OCI-LY7 (cell line): ENCODE measurements at places on chromosomes 5 and 9.
A peak's percentile ranks its signal among the peaks of the same experiment; 100 is the strongest.

- peak; percentile 70 for DNase-seq
Observed at GRCh38 chr9:136544964-136545691, 720 bp downstream of the NOTCH1 start.

- DNase-seq: no peak
Observed at GRCh38 chr5:133141746-133142145, 89.9 kb downstream of the HSPA4 start.

DNA sequence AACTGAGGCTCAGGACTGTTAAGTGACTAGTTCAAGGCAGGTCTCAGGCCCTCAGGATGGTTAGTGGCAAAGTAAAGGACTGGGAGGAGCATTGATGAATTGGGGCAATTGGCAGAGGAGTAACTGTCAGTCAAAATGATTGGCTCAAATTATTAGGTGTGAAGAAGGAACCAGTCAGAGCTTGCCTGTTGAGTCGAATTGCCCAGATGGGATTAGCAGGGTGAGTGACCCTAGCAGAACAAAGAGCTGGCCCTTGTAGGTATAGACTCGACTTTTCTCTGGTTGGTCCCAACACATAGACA is 2.6 kb upstream of the NSD1 start:
- DNase-seq: no peak

- DNase-seq: no peak
Observed at GRCh38 chr5:31573494-31574142, 41.5 kb downstream of the C5orf22 start.

GRCh38 chr9:132671620-132672412 is 1.6 kb downstream of the GTF3C4 start:
- DNase-seq: no peak

- DNase-seq: no peak
Observed at GRCh38 chr5:77250021-77250420, 39.5 kb downstream of the PDE8B start.

DNA sequence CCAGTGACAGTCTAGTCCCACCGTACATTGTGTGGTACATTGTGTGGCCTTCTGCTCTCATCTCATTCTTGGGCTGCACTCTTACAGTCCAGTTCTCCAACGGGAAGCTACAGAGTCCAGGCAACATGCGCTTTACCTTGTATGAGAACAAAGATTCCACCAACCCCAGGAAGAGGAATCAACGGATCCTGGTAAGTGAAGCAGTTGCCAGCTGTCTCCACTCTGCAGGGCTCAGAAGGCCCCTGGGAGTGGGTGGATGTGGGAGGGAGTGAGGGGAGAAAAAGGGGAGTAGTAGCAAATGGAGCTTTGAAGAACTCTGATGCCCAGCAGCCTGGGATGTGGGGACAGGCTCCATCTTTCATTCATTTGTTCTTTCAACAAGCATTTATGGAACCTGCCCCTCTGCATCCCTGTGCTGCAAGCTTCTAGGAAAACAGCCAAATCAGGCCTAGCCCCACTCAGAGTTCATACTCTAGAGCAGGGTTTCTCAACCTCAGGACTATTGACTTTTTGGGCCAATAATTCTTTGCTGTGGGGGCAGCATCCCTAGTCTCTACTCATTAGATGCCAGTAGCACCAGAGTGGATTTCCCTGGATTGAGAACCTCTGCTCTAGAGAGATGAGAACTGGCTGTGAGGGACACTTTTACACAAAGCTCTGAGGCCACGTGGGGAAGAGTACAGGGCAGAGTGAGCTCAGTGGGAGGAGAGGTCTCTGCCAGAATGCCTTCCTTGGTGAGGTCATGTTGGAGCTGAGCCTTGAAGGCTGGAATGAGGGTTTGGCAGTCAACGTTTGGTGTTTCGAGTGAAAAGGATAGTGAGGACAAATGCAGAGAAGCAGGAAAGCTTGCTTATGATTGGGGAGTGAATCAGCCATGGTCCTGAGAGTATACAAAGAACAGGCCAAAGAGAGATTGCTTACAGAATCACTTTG is 1.1 kb downstream of the POLR1E start:
- DNase-seq: no peak

DNA sequence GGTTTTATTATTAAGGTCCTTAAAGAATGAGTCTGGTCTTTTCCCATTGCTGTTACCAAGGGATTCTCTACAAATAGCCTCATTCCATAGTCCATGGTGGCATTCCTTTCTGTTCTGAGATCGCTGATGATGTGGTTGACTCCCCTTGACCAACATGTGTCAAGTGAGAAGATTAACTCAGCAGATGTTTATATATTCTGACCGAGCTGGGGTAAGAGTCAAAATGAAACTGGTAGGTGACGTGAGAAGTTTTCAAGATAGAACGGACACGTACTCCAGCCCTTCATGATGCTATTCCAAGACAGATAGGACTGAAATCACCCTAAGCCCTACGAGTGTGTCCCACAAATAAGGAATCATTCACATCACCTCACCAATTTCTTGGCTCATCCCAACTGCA is 155.5 kb upstream of the WWC1 start:
- DNase-seq: no peak

DNA sequence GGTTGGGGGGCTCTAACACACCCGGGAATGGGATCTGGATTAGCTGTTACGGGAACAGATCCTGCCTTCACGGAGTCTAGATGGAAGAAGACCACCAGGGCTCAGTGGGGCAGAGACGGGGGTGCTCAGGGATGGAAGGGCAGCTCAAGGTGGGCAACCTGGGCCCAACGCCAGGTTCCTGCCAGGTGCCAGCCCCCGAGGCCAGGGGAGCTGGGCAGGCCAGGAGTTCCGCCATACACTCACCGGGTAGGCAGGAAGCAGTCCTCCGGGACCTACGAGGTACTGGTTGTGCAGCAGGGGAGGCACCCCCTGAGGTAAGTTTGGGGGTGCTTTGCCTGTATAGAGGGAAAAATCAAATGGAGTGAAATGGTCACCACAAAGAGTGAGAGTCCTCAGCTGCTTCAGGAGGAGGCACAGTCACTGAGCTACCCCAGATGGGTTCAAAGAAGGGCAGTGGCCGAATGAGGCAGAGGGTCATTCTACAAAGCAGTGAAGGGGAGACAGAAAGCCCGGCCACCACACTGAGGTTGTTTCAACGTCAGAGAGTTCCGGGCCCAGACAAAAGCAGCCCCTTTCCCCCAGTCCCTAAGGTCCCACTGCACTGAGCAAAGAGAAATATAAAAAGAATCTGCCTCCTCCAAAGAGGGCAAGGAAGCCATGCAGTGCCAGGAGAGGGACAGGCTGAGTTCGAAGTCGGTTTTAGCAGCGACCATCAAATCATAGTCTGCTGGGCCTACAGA is 110.0 kb downstream of the UBE2R2 start:
- DNase-seq: no peak

DNA sequence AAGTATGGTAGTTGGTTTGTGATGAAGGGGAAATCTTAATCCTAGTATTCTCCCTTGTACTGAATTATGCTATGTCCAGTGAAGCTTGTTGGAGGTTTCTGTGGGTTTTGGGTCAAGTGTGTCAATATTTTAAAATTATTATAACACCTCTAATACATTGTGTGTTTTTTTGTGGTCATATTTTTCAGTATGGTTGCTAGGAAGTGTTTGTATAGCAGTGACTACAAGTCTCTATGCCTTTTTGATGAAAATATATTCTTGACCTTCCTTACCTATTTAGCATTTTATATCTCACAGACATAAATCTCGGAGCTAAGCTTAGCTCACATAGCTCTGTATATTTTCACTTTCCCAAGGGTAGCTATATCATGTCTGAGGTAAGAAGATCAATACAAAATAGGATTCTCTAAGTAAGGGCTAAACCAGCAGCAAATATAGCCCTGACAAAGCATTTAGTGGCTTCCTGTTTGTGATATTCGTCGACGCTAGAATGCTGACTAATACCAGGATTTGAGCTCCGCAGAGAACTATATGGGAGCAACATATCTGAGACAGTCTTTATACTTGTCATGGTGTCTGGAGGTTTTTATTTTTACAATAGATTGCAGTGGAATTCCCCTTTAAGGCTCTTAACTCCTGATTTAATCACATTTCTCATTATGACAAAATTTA is 82.3 kb downstream of the MACIR start:
- DNase-seq: no peak

DNA sequence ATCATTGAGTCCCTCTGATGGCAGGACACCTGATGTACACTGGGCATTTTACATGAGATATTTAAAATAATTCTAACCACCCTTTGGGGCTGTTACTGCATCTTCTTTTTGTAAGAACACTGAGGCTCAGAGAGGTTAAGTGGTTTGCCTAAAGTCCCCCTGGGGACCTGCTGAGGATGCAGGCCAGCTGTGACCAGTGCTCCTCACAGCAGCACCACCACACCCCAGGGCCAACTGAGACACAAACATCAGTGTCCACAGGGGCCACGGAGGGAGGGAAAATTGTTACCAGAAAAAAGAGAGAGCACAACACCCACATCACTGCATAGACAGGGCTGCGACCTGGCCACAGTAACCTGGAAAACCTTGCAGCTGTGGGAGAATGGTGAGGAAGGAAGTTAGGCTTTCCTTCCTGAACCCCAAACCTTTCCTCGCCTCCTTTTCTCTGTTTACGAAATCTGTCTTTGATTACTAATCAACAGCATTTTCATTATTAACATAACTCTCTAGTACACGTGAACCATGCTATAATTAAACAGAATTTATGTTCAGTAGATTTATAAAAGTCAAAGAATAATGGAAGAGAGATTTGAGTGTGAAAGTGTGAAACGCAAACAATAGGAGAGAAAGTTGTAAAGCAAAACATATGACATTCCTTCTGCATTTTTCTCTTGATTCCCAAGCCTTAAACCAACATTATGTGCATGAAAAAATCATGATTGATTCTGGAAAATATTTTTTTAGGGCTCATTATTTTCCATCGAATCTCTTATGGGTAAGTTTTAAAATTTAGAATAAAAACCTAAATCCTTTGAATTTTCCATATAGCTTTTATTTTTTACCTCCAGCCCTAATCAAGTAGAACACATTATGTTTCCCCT is 228.1 kb upstream of the DAPK1 start:
- DNase-seq: no peak

DNA sequence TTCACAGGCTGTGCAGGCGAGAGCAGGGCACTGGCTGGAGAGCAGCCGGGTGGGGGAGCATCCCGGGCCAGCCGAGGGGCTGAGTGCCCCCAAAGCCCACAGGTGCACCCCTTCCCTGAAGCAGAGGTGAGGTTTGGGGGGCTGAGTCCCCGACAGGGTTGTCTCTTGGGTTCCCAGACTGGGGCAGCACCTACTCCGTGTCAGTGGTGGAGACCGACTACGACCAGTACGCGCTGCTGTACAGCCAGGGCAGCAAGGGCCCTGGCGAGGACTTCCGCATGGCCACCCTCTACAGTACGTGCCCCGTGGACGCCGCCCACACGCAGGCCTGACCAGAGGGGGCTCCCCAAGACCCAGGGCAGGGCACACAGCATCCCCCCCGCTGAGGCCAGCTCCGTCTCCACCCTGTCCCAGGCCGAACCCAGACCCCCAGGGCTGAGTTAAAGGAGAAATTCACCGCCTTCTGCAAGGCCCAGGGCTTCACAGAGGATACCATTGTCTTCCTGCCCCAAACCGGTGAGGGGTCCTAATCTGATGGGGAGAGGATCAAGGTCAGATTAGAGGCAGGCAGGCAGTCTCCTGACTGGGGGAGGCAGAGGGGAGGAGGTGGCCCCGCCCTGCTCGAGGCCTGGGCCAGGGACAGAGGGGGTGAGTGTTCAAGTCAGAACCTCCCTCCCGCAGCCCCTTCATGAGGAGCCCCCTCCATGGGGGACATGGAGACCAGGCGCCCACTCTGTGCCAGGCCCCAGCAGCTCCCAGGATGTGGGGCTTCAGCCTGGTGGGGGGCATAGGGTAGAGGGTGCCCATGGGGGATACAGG is 2.7 kb downstream of the PTGDS start:
- no peak for DNase-seq

DNA sequence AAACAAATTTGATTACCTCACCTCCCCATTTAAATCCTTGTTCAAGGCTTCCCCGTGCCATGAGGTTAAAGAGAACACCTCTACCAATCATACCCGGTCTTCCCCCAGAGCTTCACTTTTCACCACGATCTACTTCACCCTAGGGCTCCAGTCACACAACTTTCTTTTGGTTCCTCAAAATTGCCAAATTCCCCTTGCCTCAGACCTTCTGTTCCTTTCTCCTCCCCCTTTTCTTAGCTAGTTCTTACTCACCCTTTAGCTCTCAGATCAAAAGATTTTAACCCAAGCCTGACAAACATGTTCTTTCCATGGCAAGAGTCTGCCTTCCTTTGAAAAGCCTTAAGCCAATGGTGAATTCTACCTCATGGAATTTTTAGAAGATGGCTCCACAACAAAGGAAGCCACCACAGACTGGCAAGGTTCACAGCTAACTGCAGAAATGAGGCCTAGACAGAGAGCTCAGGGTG is 56.7 kb downstream of the MAPKAP1 start:
- DNase-seq: peak; percentile 11

GRCh38 chr9:88811511-88811910 is 179.8 kb upstream of the S1PR3 start:
- DNase-seq: no peak

- DNase-seq: peak; percentile 56
Observed at GRCh38 chr9:92706218-92706940, 36.4 kb upstream of the IPPK start.

GRCh38 chr5:143025971-143026370 is 255.8 kb downstream of the ARHGAP26 start:
- DNase-seq: no peak

DNA sequence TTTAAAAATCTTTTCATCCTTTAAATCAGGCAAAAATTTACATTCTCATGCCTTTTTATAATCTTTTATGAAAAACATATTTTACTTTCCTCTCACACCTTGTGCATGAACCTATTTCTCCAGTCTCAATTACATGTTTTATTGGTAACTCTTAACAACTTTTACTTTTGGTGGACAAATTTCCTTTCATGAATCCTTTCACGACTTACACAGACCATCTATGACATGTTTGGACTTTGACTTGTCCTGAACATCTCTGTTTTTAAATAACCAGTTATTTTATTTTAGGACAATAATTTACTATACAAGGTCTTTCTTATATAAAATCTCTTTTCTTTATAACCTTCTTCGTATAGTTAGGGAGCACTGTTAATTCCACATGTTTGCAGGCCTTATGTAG is 26.5 kb upstream of the MTMR12 start:
- DNase-seq: peak; percentile 72

DNA sequence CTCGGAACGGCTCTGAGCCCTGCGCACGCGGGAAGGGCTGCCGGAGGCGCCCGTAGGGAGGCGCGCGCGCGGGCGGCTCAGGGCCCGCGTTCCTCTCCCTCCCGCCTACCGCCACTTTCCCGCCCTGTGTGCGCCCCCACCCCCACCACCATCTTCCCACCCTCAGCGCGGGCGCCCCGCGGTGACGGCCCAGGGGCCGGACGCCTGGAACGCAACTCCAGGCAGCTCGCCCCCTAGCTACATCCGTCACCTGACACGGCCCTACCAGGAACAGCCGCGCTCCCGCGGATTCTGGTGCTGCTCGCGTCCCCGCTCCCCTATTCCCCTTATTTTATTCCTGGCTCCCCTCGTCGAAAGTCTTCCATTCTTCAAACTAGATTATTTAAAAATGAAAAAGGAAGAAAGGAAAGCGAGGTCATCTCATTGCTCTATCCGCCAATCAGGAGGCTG is at the start of gene CDKN2B-AS1:
Gene CDKN2B-AS1 (plus strand): TSS at position 236 of the 450 bp plus-strand sequence.
- peak; percentile 92 for DNase-seq
